Activated T-cell treated with anti-CD3 and anti-CD28 coated beads, Interleukin-2, amount 50 U/mL, for 72 hours (primary cell): ENCODE measurements at places on chromosomes 3 and 15. TPM values are rescaled to one million over a fixed set of nuclear protein-coding genes. Genes with fewer than 3 reads are reported as not detected.

TRPM7 gene
- 58.5 TPM for total RNA-seq

TRPM1 gene
- not detected for total RNA-seq

GRM7 gene
- not detected for total RNA-seq

GOLGA8J gene
- not detected for total RNA-seq

LRRC31 gene
- not detected for total RNA-seq

MESP2 gene
- total RNA-seq: not detected

UBAP1L gene
- 6.3 TPM for total RNA-seq
